ENCODE measurements at places on chromosomes 16 and 17.

DNA sequence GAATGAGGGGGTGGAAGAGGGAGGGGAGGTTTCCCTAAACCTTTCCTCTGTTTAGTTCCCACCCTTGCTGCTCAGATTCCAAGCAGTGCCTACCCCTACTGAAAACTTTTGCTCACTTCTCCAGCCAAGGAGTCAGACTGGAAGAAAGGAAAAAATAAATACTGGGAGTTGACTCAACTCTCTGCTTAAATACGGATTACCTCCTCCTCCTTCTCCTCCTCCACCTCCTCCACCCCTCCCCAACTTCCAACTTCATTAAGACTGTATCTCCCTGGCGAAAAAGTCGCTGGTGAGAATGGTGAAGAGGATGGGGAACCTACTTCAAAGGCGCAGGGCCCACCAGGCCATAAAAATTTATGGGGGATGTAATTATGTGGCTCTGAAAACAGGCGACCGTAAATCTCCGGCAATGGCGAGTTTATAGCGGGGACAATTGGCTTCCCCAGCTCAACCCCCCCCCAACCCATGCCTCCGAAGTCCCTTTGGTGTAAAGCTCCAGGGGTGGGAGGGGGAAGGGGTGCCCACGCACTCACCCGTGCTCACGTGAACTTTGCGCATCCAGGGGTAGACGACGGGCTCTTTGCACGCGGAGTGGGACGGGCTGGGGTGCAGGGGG lies 712 bp downstream of the HOXB4 start:
- DNase-seq = no peak

DNA sequence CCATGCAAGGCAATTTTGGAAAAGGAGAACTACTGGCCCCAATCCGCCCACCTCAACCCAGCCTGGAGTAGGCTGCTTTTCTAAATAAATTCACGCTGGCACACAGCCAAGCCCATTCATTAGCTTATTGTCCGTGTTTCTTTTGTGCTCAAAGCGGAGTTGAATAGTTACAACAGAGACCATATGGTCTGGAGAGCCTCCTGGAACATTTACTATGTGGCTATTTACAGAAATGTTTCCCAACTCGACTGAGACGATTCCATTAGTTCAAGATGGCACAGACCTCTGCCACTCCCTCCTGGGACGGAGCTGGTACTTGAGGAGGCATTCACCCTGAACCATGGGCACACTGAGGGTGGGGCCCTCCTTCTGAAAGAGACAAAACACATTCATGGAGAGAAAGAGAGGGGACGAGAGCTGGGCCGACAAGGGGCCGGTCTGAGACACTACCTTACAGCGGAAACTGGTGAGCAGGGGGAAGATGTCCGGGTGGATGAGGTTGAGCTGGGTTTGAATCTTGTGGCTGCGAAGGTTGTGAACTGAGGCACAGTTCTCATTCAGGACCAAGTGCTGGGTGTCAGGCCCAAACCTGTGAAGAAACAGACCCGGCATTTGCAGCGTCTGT lies 15.7 kb downstream of the ELAC2 start:
- no peak for DNase-seq

GRCh38 chr17:34377078-34377823 lies 14.2 kb upstream of the CCL1 start:
- DNase-seq = no peak

DNA sequence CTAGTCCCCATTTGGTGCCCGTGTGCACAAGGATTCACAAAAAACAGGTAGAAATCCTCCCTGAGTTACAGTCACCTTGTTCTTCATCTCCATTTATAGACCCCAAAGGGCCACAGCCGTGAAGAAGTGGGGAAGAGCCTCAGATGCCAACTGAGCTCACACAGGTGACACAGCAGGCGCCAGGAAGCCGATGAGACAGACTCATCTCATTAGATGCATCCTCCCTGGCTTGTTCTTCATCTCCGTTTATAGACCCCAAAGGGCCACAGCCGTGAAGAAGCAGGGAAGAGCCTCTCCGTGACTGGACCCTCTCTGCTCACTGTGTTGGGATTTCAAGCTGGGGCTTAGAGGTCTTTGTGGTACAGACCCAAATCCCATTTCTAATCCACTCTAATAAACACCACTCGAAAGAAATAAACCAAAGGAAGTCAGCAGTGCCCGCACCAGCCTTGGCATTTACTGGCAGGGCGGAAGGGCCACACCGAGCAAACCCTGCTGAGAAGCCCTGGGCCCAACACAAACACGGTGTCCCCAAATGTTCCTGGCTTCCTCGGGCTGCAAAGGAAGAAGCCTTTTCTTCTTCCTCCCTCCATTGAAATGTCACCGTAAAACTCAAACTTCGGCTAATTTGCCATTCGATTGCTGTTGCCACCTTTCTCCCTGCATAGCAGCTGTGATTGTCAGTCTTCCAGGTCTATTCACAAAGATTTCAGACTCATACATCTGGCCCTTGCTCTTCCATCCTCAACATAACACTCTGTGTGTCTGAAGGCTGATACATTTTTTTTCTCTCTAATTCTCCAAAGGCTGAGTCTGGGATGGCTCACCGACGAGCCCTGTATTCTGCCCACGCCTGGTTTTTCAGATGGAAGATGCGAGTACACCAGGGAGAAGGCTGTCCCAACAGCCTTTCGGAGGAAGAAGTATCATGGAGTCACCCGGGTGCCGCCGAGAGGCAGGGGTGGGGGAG lies 44.9 kb upstream of the DOC2B start:
- DNase-seq = no peak

GRCh38 chr17:32827227-32827626 lies 49.7 kb downstream of the MYO1D start:
- no peak for DNase-seq
